ENCODE measurements at places on chromosomes 12 and 14.

DNA sequence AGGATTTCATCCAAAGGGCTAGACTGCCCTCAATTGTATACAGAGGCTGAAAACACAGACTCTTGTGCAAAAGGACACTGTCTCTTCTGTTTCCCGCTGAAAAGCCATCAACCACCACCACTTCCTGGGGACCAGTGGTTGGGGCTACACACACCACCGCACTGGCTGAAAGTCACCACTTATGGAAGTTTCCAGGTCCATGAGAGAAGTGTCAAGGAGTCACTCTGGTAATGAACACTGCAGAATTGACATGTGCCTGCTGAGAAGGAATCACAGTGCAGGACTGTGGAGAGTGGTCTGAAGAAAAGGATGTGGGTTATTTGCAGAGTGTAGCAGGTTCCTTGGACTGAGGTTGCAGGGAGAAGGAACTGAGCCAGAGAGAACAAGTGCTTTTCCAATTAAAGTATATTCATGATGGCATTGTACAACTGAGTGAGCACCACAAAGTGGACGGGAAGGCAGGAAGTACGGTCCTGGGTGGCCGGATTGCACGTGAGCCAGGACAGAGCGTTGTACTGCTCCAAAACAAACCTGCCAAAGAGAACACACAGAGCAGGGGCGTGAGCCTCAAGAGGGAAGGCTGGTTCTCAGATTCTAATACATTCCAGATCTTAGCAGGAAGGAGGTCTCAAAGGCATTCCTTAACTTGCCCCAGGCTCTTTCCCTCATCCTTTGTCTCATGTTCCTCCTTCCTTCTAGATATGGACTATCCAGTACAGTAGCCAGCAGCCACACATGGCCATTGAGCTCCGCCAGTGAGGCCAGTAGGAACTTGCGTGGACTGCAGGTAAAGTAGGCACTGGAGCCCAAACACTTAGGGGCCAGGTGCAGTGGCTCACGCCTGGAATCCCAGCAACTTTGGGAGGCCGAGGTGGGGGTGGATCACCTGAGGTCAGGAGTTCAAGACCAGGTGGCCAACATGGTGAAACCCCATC lies 316.4 kb downstream of the MED13L start:
- no peak for DNase-seq

GRCh38 chr12:96070670-96071279 lies 35.4 kb upstream of the LTA4H start:
- DNase-seq, result no peak

- DNase-seq, result no peak
Observed at GRCh38 chr14:99148131-99148530, 123.9 kb downstream of the BCL11B start.

GRCh38 chr14:70585231-70585630 lies 15.2 kb downstream of the MED6 start:
- no peak for DNase-seq

DNA sequence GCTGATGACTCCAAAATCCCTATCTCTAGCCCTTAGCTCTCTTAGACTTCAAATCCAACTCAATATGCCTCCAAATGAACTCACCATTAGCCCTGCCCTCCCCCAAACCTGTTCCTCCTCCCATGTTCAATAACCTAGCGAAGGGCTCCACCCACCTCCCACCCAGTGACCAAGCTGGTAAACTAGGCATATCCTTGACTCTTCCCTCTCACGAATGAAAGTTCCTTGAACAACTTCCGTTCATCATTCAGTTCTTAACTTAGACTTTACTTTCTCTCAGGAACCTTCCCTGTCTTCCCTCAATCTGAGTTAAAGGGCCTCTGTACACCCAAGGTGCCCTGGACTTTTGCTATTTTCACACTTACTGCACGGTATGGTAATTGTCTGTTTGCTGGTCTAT lies 1.9 kb upstream of the KLHDC1 start:
- no peak for DNase-seq

GRCh38 chr12:113190761-113191160 lies 5.2 kb downstream of the RITA1 start:
- peak; percentile 16 for DNase-seq

DNA sequence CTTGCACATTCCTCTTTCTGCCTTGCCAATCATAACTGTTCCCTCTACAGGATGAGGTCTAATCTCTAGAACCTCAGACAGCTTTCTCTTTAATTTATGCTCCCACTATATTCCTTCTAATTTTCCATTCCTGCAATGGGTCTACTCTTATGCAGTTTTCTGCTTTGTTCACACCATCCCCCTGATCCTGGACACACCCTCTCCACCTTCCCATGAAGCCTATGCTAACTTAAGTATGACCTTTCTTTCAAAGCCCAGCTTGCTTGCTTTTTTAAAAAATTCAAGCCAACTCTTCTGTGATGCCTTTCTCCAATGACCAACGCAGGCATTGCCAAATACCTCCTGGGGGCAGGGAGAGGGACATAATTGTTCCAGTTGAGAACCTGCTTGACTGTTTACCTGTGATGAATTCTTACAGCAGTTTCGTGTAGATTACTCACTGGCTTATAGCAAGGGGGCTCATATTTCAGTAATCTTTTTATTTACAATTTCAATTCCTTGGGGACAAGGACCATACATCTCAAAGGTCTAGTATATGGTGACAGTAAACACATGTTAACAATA lies 7.8 kb downstream of the SLC38A1 start:
- no peak for DNase-seq

DNA sequence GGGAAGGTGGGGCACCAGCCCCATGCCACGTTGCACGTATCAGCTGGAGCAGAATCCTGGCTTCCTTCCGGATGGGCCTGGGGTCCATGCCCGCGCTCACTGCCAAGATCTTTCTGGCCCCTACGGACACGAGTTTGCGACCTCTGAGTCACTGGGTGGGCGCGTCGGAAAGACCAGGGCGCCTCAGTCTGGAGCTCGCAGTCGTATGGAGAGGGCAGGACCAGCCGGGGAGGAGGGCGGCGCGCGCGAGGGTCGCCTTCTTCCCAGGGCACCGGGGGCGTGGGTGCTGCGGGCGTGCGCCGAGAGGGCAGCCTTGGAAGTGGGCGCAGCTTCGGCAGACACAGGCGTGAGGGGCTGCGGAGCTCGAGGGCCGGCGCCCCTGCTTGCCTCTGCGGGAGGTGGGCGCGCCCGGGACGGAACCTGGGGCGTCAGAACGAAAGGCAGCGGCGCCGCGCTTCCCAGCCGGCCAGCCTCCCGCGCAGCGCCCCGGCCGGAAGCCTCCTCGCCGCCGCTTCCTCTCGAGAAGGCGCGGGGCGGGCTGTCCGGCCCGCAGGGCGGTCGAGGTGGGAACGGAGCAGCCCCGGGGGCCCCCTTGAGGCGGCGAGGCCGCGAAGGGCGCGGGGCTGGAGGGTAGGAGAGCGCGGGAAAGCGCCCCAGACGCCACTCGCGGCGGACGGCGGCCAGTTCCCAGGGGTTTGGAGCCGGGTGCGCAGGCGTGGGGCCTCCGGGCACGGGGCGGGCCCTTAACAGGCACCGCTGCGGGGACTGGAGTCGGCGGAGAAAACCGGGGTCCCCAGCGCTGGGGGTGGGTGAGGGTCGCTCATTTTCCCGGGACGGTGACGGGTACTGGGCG lies at the start of gene ARL6IP4:
Gene ARL6IP4 (plus strand): TSS at position 499 of the 853 bp plus-strand sequence. CDS start 459 bp downstream, outside the sequence.
- peak; percentile 57 for DNase-seq

- no peak for DNase-seq
Observed at GRCh38 chr14:75236901-75237419, 41.7 kb upstream of the FOS start.

Data from fibroblast of upper back skin (primary cell).